Heart left ventricle (tissue), 16 donors: ENCODE measurements at places on chromosomes 2 and 18. TPM values are rescaled to one million over a fixed set of nuclear protein-coding genes. Genes with fewer than 3 reads are reported as not detected.

The DSEL gene
- total RNA-seq, result 2.4 TPM

The NEURL3 gene
- not detected for total RNA-seq

The RALBP1 gene
- total RNA-seq, result 47.8 TPM

The MALL gene
- total RNA-seq, result 36.7 TPM

GRCh38 chr2:204234879-204235278 is 298.3 kb downstream of the ICOS start:
- H3K27ac ChIP-seq, result no peak overlapping the region
- DNase-seq, result no peak
- H3K27me3 ChIP-seq, result no peaks in the 10 kb centered on the region

DNA sequence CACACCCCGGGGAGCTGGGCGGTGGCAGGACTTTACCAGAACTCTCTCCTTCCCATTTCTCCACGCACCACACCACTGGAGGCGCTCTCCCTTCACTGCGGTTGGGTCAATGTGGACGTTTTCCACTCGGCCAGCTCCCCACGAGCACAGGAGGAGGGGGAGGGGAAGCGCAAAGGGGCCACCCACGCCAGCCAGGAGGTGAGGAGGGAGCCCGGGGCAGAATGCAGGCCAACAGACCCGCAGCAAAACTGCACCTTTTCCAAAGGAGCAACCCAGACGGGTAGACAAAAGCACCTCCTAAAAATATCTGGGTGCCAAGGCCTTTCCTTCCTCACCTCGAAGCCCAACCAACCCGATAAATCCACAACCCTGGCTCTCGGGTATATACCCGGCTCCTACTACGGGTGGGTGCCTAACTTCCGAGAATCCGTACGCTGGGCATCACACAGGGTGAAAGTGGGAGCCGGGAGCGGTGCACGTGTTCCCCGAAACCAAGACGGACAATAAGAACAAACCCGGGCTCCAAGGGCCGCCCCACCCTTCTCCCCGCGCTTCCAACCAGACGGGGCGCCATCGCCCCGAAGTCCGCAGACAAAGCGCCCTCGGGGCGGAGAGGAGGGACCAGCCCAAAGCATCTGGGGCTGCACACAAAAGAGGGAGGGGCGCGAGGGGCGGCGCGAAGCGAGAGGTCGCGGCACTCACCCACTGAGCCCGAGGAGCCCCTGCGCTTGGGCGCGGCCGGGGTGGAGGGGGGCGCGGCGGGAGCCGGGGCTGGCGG is 1.0 kb downstream of the RTN4 start:
- H3K4me3 ChIP-seq, result peak overlapping the region; percentile 84
- peak overlapping the region; percentile 98 for H3K27ac ChIP-seq
- H3K36me3 ChIP-seq, result no peaks in the 10 kb centered on the region

DNA sequence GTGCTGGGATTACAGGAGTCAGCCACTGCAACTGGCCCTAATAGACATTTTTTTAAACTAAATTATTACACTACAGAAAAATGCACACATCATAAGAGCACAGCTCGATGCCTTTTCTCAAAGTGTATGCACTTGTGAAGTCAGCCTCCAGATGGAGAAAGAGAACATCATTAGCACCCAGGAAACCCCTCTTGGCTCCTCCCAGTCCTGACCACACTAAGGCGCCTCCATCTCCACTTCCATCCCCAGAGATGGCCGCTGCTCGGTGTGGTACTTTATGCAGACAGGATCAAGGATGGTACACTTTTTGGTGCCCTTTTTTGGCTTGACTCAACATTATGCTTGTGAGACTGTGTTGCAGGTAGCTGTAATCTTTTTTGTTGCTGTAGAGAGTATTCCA is 34.8 kb downstream of the RRM2 start:
- DNase-seq, result no peak
- no peak overlapping the region for H3K27ac ChIP-seq
- no peaks in the 10 kb centered on the region for H3K36me3 ChIP-seq
- H3K4me3 ChIP-seq, result no peak overlapping the region

GRCh38 chr2:134098321-134098720 is 155.6 kb upstream of the MGAT5 start:
- no peaks in the 10 kb centered on the region for H3K27me3 ChIP-seq
- no peak overlapping the region for H3K27ac ChIP-seq
- H3K36me3 ChIP-seq, result no peaks in the 10 kb centered on the region
- H3K4me3 ChIP-seq, result no peak overlapping the region
- no peaks in the 10 kb centered on the region for H3K4me1 ChIP-seq

DNA sequence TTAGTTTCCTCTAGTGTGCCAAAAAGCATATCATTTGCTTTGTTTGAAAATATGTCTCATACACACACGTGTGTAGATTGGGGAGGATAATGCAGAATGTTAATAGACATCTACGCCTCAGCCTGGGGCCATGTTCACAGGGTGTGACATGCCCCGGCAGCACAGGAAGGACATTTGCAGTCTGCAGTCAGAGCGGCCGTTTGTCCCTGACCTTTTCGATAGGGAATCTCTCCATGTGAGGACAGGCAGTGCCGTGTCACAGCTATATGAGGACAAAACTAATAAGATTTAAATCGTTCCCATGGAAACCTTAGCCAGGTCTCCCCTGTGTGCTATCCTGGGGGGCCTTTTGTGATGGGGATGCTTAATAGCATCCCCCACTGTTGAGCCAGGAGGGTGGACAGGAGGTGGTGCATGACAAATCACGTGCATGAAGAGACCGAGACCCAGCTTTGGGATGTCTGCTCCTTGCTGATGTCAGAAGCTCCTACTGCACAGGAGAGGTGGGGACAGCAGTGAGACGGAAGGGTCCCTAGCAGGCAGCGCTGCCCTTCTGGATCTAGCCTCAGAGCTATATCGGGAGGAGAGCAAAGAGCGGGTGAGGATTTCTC is 100.6 kb downstream of the RNF144A start:
- no peak overlapping the region for H3K4me3 ChIP-seq
- H3K4me1 ChIP-seq, result peaks cover 67% of the 10 kb centered on the region
- DNase-seq, result no peak
- peaks cover 6% of the 10 kb centered on the region for H3K36me3 ChIP-seq

DNA sequence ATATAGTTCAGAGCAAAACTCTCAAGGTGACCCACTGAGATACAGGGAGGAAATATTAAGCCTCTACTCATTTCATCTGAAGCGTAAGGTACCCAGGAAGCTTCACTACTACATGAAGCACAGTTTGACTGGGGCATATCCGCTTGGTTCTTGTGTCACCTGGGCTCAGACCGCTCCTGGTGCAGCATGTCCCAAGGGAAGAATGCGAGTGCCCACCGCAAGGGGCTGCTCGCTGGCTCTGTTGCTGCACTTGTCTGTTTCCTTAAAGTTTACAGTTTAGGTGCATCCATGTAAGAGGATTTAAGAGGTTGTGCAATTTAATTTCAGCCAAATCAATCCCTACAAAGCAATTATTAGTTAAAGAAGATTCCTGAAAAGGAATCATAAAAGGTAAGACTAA is 507.8 kb downstream of the FBXO15 start:
- no peak overlapping the region for H3K27ac ChIP-seq
- no peaks in the 10 kb centered on the region for H3K4me1 ChIP-seq
- H3K36me3 ChIP-seq, result no peaks in the 10 kb centered on the region
- no peak overlapping the region for H3K4me3 ChIP-seq

GRCh38 chr2:231280846-231281245 is 82.4 kb downstream of the ARMC9 start:
- H3K36me3 ChIP-seq, result peaks cover 3% of the 10 kb centered on the region
- no peak for DNase-seq
- H3K27me3 ChIP-seq, result no peaks in the 10 kb centered on the region
- no peak overlapping the region for H3K27ac ChIP-seq
- H3K4me3 ChIP-seq, result no peak overlapping the region

DNA sequence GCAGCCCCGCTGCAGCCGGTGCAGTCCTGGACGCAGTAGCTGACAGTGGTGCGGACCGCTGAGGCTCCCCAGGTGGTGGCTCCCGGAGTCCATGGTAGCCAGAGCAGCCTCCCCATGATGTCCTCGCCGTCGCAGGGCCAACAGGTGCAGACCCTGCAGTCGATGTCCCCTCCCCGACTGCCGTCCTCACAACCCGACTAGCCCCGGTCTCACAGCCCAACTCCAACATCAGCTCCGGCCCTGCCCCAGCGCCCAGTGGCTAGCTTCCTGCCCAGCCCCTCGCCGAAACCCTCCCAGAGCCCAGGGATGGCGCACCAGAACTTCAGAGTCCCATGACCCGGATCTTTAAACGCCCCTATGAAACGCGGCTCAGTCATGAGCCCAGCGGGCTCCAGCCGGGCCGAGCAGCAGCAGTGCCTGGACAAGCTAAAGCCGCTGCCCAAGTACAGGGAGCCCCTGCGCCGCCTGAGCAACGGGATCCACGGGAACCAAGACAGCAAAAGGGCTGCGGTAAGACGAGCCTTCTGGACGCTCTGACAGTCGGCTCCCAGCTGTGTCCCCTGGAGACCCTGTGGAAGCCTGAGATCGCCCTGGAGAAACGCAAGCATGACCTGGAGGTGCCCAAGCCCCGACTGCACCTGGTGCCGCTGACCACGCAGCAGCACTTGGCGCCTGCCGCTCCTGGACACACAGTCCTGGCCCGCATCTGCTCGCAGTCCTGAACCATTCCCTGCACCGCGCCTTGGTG is 53.8 kb upstream of the TUBA3E start:
- no peak for DNase-seq
- H3K4me3 ChIP-seq, result peak overlapping the region; percentile 16
- H3K27me3 ChIP-seq, result peaks cover 6% of the 10 kb centered on the region
- H3K36me3 ChIP-seq, result no peaks in the 10 kb centered on the region
- no peaks in the 10 kb centered on the region for H3K4me1 ChIP-seq

GRCh38 chr2:148167855-148168254 is 147.0 kb downstream of the MBD5 start:
- H3K4me1 ChIP-seq, result no peaks in the 10 kb centered on the region
- no peak overlapping the region for H3K4me3 ChIP-seq
- H3K27me3 ChIP-seq, result no peaks in the 10 kb centered on the region
- DNase-seq, result no peak
- H3K27ac ChIP-seq, result no peak overlapping the region

GRCh38 chr2:180311-180710 is 83.5 kb downstream of the SH3YL1 start:
- no peak for DNase-seq
- no peak overlapping the region for H3K27ac ChIP-seq
- no peaks in the 10 kb centered on the region for H3K4me1 ChIP-seq
- H3K36me3 ChIP-seq, result no peaks in the 10 kb centered on the region
- H3K4me3 ChIP-seq, result no peak overlapping the region
- no peaks in the 10 kb centered on the region for H3K27me3 ChIP-seq

DNA sequence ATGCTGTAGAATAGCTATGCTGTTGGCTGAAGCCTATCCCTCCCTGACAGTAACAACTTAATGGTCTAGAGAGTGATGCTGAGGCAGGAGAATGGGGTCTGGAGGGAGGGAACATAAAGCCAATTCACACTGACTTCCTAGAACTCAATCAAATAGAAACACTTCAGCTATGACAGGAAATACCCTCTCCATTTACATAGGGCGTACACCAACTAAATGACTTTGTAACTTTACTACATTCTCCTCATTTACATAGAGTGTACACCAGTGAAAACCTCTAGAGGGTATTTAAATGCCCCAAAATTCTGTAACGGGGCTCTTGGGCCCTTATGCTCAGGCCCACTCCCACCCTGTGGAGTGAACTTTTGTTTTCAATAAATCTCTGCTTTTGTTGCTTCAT is 41.5 kb downstream of the YPEL5 start:
- no peaks in the 10 kb centered on the region for H3K27me3 ChIP-seq
- no peak overlapping the region for H3K27ac ChIP-seq
- no peak overlapping the region for H3K4me3 ChIP-seq
- no peaks in the 10 kb centered on the region for H3K36me3 ChIP-seq
- DNase-seq, result no peak
- no peaks in the 10 kb centered on the region for H3K4me1 ChIP-seq

DNA sequence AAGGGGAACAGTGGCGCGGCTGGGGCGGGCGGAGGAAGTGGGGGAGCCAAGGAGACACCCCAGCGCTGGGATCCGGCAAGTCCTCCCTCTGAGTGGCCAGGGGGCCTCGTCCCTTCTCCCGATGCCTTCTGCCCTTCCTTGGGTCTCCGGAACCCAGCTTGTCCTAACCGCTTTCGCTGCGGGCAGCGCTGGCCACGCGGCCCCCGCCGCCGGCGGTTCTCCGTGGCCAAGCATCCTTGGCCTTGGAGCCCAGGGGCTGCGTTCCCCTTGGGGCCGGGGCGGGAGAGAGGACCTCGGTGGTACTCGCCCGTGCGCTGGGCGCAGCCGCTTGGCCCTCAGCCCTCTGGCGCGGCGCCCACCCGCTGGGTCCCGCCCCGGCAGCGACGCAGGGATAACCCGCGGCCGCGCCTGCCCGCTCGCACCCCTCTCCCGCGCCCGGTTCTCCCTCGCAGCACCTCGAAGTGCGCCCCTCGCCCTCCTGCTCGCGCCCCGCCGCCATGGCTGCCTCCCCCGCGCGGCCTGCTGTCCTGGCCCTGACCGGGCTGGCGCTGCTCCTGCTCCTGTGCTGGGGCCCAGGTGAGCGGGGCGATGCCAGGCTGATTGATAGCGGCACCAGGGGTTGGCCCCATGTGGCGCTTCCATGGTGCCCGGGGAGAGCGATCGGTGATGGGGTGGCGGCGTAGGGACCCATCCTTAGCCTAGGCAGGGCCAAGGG is 128.7 kb downstream of the UXS1 start:
- H3K36me3 ChIP-seq, result no peaks in the 10 kb centered on the region
- peak overlapping the region; percentile 47 for H3K4me3 ChIP-seq
- H3K4me1 ChIP-seq, result no peaks in the 10 kb centered on the region
- peak; percentile 55 for DNase-seq
- no peak overlapping the region for H3K27ac ChIP-seq

DNA sequence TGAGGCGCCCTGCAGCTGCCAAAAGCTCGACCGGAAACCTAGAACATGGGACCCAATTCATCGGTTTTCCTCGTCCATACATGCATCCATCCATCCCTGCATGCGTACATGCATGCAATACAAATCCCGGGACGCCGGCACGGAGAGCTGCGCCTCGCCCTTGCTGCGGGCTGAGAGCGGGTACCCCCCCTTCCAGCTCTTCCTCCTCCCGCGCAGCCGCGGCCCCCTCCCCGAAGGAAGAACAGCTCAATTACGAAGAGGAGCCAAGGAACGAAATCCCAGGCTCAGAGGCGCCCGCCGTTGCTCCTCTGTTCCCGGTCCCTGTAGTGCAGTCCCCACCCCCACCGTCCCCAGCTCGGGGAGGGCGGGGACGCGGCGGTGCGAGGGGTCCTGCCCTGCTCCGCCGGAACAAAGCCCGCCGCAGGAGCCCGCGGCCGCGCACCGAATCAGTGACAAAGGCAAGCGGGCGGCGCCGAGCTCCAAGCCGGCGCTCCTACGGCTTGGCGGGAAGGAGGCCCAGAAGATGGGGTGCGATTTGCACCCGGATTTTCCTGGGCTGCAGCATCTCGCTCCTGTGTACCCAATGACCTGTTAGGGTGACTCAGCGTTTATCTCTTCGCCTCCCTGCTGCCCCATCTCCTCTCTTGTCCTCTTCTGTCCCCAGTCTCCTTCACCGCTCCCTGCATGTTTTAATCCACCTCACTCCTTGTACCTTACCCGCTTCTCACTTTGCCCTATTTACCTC is 8.9 kb upstream of the POU3F3 start:
- no peaks in the 10 kb centered on the region for H3K36me3 ChIP-seq
- DNase-seq, result no peak
- H3K4me3 ChIP-seq, result peak overlapping the region; percentile 14
- peaks cover 94% of the 10 kb centered on the region for H3K27me3 ChIP-seq
- no peak overlapping the region for H3K27ac ChIP-seq
